ENCODE measurements at places on chromosomes 3 and 15.

DNA sequence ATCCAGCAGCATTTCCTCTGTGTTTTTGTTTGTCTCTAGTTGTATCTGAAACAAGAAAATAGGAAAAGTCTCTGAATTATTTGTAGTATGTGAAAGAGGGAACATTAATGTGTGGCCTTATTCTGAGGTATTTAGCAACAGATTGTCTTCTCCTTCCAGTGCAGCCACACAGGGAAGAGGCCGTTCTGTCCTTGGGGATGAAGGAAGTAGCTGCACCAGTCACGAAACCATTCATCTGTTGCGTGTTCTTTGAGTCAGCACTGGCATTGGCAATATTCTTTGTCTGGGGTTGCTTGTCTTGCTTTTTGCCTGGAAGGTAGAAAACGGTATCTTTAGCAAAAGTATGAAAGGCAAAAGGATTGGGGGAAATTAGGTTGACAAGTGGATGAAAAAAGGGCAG lies 91.6 kb downstream of the CDIN1 start:
- DNase-seq: no peak

DNA sequence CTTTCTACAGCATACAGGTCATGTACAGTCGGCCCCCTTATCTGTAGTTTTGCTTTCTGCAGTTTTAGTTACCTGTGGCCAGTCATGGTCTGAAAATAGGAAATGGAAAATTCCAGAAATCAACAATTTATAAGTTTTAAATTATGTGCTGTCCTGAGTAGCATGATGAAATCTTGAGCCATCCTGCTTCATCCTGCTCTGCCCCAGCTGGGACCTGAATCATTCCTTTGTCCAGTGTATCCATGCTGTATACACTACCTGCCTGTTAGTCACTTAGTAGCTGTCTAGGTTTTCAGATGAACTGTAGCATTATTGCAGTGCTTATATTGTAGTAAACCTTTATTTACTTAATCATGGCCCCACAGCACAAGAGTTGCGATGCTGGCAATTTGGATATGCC lies 44.8 kb downstream of the AP4E1 start:
- DNase-seq: peak; percentile 34

GRCh38 chr3:76561494-76562236 lies 478.2 kb upstream of the ROBO2 start:
- DNase-seq: no peak

DNA sequence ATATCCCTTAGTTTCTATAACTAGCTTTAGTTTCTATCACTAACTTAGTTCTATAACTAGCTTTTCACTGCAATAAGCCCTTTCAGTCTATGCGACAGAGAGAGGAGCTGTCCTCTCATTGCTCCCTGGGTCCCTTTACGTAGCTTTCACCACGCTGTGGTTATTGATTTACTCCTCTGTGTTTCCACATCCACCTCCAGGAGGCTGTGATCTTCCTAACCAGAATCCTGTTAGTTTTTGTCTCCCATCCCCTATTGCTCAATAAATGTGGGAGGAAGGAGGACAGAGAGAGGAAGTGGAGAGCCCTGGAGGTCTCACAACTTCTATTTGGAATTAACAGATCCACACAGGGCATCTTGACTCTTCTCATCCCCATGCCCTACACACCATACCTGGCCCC lies 1036.1 kb downstream of the MCTP2 start:
- no peak for DNase-seq

- DNase-seq: no peak
These were observed 14.0 kb downstream of the ITPR1 start for GRCh38 chr3:4507024-4507596.

GRCh38 chr15:57510647-57511046 lies 81.1 kb upstream of the MYZAP start:
- peak; percentile 85 for DNase-seq

- no peak for DNase-seq
These were observed 163.6 kb downstream of the FAM43A start for GRCh38 chr3:194849166-194849875.

- DNase-seq: no peak
These were observed 233.2 kb downstream of the RPLP1 start for GRCh38 chr15:69685512-69686452.

GRCh38 chr15:68656438-68656739 lies 77.6 kb downstream of the CORO2B start:
- no peak for DNase-seq

GRCh38 chr15:71496336-71496955 lies 313.9 kb upstream of the NR2E3 start:
- DNase-seq: no peak

DNA sequence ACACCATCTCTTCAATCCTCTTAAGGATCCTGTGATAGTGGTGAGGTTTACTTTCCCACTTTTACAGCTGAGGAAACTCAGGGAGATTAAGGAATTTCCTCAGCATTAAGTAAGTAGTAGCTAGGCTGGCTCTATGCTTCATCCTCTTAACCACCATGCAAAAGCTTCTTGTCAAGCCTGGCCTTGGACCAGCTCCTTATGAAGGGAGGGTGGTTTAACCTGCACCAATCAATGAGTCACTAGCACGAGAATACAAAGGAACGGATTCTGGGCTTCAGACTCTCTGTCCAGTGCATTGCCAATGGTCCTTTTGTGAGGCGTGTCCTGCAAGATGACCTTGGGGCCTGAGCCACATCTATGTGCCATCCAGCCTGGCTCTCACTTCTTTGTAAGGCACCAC lies 202.0 kb upstream of the CFAP20DC start:
- no peak for DNase-seq

DNA sequence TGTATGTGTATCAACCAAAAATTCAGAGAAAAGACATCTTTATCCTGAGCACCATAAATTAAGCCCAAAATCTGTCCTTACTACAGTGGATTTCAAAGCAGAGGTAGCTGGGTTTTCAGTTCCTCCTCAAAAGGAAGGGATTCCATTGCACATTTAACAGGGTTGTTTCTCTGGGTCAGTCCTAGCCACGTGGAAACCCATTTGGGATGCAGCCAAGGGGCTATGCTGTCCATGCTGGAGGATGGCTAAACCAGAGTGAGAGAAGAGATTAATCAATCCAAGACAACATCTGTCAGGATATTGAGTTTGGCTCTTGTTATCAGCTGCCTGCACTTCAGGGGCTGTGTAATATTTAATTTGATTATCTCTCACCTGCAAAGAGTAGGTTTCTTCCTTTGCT lies 28.1 kb downstream of the LSAMP start:
- no peak for DNase-seq

- no peak for DNase-seq
These were observed 35.7 kb upstream of the GSK3B start for GRCh38 chr3:120129718-120130513.

DNA sequence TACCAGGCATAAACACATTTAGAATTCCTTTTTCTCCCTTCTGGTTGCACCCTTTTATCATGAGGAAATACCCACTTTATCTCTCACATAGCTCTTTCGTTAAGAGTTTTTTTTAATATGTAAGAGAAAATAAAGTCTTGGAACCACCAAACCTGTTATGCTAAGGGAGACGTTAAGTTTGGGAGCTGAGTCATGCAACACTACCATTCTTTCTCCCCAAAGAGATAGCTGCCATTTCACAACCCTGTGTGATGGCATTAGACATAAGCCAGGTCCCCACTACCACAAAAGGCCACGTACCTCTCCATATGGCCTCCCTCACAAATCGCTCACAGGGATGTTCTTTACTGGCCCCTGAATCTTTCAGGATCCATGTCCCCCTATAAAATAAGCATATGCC lies 7.6 kb upstream of the NIPA1 start:
- DNase-seq: no peak

DNA sequence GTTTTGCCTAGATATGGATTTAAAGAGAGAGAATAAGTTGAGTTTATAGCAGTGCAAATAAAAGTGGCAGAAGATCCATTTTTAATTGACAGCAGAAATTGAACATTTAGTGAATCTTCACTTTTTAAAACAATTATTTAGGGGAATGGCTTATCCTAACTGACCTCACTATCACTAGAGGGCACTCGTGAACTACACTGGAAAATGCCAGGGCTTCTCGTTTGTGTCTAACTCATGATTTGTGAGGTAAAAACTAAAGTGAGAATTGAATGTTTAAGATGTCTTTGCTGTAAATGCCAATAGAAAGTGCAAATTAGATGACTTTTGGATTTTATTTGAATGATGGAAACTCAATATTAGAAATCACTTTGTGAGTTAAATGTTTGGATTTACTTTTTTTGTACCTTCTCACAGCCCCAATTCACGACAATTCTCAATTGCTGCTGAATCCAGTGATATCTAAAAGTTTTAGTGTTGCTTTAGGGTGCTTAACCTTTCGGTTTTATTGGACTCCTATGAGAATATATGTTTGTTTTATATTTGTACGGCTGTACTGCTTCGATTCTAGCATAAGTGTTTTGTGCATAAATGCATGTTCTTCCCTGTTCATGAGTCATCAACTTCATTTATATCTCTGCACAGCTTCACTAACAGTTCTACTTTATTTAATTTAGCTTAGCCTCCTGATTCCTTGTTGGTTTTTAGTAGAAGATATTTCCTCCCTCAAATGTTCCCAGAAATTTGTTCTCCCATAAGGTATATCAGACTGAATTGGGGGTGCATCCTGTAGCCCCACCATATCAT lies 462.1 kb downstream of the MFSD1 start:
- DNase-seq: no peak

- DNase-seq: no peak
These were observed 28.9 kb downstream of the PDE8A start for GRCh38 chr15:85010386-85011159.

Measured in AG04450 (cell line).